Cortex of kidney (tissue), 1 donor: ENCODE measurements at places on chromosomes 1 and 21.

DNA sequence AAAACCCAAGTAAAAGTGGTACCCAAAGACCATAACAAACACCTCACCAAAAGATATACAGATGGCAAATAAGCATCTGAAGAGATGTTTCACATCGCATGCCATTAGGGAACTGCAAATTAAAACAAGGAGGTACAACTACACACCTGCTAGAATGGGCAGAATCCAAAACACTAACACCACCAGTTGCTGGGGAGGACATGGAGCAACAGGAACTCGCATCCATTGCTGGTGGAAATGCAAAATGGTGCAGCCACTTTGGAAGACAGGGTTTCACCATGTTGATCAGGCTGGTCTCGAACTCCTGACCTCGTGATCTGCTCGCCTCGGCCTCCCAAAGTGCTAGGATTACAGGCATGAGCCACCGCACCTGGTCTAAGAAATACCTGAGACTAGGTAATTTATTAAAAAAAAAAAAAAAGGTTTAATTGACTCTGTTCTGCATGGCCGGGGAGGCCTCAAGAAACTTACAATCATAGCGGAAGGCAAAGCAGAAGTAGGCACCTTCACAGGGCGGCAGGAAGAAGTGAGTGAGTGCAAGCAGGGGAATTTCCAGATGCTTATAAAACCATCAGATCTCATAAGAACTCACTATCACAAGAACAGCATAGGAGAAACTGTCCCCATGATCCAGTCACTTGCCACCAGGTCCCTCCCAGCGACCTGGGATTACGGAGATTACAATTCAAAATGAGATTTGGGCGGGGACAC is 30.2 kb upstream of the PRSS38 start:
- DNase-seq = no peak

- DNase-seq = no peak
These were observed 28.9 kb upstream of the DMRTB1 start for GRCh38 chr1:53430261-53430660.

- no peak for DNase-seq
These were observed 273.2 kb downstream of the USP25 start for GRCh38 chr21:16002874-16003466.

DNA sequence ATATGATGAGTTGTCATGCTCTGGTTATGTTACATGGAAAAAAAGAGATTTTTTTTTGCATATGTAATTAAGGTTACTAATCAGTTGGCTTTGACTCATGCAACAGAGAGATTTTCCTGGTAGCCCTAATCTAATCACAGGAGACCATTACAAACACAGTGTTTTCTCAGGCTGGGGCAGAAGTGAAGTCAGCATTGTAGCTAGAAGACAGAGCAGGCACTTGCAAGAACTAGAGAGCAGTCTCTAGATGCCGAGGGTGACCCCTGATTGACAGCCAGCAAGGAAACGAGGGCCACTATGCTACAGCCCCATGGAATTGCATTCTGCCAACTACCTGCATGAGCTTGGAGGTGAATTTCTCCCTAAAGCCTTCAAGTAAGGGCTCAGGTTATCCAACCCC is 151.3 kb downstream of the RUNX1 start:
- no peak for DNase-seq

GRCh38 chr1:166159656-166160055 is 7.1 kb downstream of the FAM78B start:
- no peak for DNase-seq

GRCh38 chr1:52368383-52369172 is 2.6 kb upstream of the CC2D1B start:
- no peak for DNase-seq

DNA sequence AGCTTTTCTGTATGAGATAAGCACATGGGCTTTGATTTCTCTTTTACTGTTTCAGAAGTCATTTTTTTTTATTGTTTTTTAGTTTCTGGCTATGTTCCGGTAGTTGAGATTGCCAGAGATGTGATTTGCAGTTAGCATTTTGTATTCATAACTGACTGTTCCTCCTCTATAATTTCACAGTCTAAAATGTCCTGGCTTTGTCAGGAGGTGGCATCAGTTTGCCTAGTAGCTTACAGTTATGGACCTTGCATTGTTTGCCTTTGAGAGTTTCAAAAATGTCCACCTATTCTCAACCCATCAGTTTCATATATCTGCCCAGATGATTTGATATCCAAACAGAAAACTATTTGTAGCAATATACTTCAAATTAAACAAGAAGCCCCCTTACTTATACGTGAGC is 39.5 kb upstream of the ST6GALNAC3 start:
- DNase-seq = no peak

GRCh38 chr1:78755986-78756385 is 106.4 kb downstream of the IFI44 start:
- DNase-seq = no peak

- DNase-seq = no peak
These were observed 12.5 kb downstream of the CHML start for GRCh38 chr1:241627453-241628259.

GRCh38 chr1:51175278-51175677 is 60.8 kb upstream of the RNF11 start:
- DNase-seq = no peak

GRCh38 chr1:53163291-53163768 is 20.9 kb upstream of the SLC1A7 start:
- no peak for DNase-seq

- no peak for DNase-seq
These were observed 45.0 kb downstream of the DUSP10 start for GRCh38 chr1:221696718-221697461.

- no peak for DNase-seq
These were observed 41.2 kb downstream of the TNR start for GRCh38 chr1:175702079-175702795.

DNA sequence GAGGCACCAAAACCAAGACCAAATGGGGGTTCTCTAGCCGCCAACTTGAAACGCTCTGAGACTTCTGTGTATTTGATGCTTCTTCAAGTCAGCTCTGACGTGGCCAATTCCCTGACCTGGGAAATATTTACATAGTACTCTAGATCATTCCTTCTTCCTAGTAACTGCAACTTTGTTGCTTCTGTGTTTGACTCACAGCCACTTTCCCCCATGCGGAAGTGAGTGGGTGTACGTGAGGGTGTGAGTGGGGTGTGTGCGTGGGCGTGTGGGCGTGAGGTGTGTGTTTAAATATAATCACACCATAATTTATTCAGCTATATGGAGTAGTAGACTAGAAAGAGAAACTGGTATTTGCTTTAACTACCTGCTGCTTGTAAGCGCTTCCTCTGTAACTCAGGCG is 111.0 kb downstream of the TAS1R2 start:
- DNase-seq = no peak

- DNase-seq = no peak
These were observed 49.6 kb upstream of the LRP8 start for GRCh38 chr1:53377438-53377841.

- no peak for DNase-seq
These were observed 105.5 kb downstream of the MACF1 start for GRCh38 chr1:39310015-39310414.

- no peak for DNase-seq
These were observed 23.9 kb downstream of the MEF2D start for GRCh38 chr1:156476501-156477298.

DNA sequence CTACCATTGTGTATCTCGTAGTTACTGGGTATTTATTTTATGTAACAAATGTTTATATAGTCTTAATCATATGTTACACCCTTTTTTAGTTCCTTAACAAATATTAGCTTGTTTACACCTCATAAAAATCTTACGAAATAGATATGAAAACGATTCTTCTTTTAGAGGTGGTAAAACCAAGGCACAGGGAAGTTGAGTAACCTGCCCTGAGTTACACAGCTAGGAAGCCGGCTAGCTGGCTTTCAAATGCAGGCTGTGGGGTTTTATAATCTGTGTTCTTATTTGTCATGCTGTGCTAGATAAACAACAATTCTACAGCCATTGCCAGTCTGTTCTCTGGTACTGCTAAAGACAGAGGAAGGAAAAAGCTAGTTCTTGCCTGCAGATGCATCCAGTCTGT is 109.6 kb downstream of the NOS1AP start:
- no peak for DNase-seq

DNA sequence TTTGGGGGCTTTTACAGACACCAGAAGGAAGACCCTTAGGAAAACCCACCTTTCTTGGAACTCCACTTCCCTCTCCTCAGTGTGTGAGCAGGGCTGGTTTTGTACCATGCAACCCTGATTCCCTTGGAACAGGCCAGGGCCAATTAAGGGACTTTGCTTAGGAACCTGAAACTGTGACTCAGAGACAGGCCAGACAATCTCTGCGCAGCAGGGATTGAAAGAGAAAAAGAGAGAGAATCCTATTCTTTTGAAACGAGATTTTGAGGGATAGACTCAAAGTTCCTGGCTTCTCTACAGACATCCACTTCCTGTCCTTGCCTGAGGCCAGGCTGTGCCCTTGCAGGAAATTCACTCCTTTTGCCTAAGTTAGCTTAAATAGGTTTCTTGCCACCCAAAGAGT is 23.1 kb upstream of the C1orf198 start:
- DNase-seq = no peak

DNA sequence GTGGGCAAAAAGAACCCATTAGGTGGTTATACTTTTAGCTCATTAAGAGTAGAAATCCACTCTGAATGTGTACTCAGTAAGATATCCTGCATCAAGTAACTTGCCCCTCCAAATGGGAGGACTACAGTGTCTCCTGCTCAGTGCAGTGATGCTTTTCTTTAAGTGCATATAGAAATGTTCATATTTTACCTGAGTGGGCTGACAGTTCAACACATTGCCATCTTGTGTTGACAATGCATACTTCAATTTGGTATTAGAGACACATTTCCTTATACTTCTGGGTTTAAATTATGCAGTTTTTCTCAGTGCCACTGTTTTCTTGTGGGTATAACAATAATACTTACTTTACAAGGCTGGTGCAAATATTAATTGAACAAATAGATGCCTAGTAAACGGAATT is 318.6 kb upstream of the TMPRSS15 start:
- no peak for DNase-seq

DNA sequence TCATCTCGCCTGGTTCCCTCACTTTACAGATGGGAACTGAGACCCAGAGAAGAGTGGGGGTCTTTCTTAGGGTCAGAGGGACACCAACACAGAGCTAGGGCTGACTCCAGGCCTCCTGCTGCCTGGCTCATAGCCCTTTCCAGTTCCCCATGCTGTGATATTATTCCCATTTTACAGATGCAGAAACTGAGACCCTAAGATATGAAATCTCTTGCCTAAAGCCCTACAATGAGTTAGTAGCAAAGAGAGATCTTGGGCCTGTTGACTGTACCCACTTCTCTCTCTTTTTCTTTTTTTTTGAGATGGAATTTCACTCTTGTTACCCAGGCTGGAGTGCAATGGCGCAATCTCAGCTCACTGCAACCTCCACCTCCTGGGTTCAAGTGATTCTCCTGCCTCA is 49.9 kb downstream of the SLC9A1 start:
- DNase-seq = no peak

DNA sequence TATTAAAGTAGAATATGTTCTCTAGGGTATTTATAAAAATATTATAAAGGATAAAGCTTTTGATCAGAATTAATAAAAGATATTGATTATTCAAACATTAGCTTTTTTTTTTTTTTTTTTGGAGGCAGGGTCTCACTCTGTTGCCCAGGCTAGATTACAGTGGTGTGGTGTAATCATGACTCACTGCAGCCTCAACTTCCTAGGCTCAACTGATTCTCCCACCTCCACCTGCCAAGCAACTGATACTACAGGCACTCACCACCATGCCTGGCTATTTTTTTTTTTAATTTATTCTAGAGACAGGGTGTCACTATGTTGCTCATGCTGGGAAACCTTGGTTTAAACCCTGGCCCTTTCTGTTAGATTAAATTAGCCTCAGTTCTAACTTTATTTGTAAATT is 188.3 kb downstream of the CLEC20A start:
- DNase-seq = no peak

DNA sequence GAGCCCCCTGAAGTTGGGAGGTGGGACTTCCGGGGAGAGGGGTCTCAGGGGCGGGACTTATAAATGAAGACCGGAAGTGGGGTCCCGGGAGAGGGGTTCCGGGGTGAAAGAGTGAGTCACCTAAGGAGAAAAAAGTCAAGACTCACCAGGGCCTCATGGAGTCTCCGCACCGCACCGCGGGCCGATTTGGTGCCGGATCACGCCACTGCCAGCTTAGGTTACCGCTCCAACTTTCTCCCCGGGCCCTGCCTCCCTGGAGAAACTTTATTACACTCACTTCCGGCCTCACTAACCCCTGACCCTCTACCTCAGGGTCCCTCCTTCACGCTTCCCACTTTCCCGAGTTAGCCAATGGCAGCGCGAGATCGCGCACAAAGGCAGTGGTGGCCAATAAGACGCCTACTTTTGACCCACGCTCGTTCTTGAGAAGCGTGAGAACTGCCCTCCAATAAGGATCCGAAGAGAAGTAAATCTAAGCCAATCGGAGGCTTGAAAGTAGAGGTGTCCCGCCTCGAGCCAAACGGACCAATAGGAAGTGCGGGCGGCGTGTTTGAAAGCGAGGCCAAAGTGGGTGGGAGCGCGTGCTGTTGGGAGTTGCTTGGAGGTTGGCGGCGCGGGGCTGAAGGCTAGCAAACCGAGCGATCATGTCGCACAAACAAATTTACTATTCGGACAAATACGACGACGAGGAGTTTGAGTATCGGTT is at the start of gene CKS1B:
Gene CKS1B, plus strand, starts transcription at position 580 of the 706 bp plus-strand sequence. Its CDS starts 65 bp downstream, at position 645.
- no peak for DNase-seq

DNA sequence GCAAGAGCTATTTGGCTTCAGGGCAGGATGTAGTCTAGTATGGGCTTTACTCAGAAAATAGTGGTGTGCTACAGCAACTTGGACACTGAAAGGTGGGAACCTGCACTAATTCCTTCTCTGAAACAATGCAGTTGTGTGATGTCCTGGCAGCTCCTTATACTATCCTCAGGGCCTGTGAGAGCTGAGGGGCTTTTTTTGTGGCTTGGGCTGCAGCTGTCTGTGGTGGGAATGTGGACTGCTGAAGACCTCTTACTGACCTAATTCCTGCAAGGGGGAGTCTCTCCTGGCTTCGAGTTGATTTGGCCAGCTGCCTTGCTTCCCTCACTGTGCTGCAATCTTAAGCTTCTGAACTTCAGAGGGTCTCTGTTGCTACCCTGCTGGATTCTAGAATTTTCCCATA is 22.3 kb upstream of the CHODL start:
- no peak for DNase-seq

- no peak for DNase-seq
These were observed 605.8 kb upstream of the ADAMTS5 start for GRCh38 chr21:27572696-27573095.

GRCh38 chr21:29667651-29668050 is 272.1 kb downstream of the GRIK1 start:
- DNase-seq = no peak

- DNase-seq = no peak
These were observed 454.0 kb downstream of the PLPP3 start for GRCh38 chr1:56125316-56125715.

DNA sequence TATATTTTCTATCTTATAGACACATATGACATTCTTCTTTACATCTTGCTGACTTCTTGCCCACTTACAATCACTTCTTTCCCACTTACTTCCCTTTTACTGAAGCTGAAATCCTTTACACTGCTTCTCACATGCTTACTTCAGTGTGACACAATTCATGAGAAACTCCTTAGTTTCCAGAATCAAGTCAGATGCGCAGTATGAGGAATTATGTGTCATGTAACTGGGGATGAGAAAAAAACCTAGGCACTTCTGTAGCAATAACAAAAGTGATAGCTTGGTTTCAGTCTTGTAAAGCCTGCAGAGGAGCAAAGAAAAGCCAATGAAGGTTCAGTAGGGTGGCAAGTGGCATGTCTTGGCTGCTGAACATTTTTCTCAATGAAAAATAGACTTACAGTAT is 566.2 kb upstream of the RGS18 start:
- no peak for DNase-seq

GRCh38 chr1:110245876-110246620 is 35.9 kb downstream of the KCNC4 start:
- no peak for DNase-seq
